ENCODE measurements at places on chromosomes 5 and 9.

- DNase-seq: no peak
These were observed 193.1 kb downstream of the HSD17B3 start for GRCh38 chr9:96108691-96109380.

GRCh38 chr5:112210430-112211005 lies 208.6 kb downstream of the EPB41L4A start:
- DNase-seq: no peak

DNA sequence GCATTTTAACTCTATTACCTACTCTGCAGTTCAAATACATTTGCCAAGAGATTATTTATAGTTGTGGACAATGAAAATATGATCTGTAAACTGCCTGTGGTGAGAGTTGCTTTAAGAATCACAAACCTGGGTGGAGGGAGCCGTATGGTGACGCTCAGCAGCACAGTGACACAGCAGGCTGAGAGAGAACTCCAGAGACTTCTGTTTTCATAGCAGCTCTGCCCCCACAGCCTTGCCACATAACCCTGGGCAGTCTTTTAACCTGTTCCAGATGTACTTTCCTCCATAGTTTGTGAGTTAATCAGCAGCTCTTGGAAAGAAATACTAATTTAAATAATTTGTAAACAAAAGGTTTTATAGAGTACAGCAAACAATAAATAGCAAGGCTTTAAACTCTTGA lies 450.5 kb downstream of the ELAVL2 start:
- no peak for DNase-seq

GRCh38 chr5:154811239-154811638 lies 39.2 kb downstream of the FAXDC2 start:
- no peak for DNase-seq

DNA sequence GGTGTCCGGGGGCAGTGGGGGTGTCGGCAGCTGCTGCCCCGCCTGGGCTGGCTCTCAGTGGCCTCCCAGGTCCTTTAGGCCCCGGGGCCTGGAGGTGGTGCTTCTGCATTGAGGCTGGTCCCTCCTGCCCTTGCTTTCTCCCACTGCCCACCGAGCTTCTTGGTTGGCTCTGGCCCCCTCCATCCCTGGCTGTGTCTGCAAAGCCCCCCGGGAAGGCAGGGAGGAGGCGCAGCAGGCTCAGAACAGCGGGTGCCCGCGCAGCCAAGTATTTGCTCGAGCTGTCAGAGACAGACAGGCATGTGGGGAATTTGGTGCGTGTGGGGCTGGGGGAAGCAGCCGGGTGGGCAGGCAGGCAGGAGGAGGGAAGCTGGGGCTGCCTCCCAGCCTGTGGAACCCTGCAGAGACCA lies 11.5 kb downstream of the CXXC5 start:
- no peak for DNase-seq

GRCh38 chr5:131996210-131997025 lies 15.0 kb downstream of the ACSL6 start:
- DNase-seq: no peak

GRCh38 chr5:74767579-74767913 lies 497 bp downstream of the NSA2 start:
- no peak for DNase-seq

DNA sequence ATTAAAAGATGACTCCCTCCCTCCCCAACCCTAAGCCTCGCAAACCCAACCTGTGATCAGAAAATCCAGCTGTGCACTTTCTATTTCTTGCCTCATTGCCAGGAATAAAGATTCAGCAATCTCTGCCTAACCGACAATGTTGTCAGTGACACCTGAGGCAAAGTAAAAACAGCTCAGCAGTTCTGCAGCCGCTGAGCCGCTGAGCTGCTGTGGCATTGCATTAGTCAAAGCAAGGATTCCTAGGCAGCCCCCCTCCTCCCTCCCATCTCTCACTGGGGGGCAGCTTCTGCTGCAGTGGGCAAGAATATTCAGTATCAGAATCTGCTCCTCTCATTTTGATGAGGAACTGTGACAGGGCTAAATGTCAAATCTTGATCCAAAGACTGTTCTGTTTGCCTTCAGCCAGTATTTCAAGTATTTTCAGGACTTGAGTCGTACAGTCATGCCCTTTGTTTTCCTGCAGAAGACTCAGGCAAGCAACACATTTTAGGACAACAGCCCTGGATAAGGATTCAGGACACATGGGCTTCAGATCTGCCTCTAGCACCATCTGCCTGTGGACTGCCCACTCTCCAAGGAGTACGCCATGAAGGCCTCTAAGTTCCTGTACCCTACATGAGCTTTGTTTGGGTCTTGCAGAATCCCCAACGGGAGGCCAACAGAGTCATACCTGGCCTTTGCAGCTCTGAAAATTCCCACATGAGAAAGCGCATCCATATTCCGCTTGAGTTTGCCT lies 41.1 kb upstream of the DAP start:
- DNase-seq: no peak

- no peak for DNase-seq
These were observed 33.7 kb downstream of the DDX46 start for GRCh38 chr5:134792286-134792685.

- DNase-seq: no peak
These were observed 118.0 kb upstream of the OR13F1 start for GRCh38 chr9:104386013-104386412.

DNA sequence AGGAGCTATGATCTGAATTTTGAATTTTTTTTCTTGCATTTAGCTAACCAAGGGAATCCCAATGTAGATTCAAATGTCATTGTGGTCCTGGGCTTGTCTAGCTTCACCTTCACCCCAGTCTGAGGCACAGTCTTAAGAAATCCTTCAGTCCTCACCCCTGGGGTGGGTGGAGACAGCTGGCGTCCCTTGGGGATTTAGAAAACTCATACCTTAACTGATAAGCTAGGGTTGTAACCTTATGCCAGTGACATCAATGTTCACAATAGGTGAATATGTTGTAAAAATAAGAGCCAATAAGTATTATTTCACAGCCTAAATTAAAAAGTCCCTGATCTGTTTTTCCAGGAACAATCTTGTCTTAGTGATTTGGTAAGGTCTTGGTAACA lies 4.6 kb downstream of the ISOC1 start:
- DNase-seq: no peak

- DNase-seq: no peak
These were observed 24.1 kb downstream of the WWC1 start for GRCh38 chr5:168315416-168316138.

GRCh38 chr5:122054266-122054665 lies 23.8 kb downstream of the LOX start:
- DNase-seq: no peak

DNA sequence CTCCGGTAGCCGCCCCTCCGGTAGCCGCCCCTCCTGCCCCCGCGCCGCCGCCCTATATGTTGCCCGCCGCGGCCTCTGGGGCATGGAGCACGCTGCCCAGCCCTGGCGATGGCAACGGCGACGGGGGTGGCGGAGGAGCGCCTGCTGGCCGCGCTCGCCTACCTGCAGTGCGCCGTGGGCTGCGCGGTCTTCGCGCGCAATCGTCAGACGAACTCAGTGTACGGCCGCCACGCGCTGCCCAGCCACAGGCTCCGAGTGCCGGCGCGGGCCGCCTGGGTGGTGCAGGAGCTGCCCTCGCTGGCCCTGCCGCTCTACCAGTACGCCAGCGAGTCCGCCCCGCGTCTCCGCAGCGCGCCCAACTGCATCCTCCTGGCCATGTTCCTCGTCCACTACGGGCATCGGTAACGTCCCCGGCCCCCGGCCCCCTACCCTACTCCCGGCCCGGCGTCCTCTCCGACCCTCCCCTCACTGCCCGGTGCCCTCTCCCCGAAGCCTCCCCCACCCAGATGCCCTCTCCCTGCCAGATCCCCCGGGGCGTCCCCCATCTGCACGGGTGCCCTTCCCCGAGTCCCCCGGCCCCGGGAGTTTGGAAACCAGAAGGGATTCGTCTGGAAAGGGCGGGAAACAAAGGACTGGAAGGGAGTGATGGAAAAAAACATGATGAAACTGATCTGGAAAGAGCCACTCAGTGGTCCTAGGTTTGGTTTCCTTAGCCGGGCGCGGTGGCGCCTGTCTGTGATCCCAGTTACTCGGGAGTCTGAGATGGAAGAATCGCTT lies 417 bp downstream of the SRD5A1 start:
- peak; percentile 5 for DNase-seq

DNA sequence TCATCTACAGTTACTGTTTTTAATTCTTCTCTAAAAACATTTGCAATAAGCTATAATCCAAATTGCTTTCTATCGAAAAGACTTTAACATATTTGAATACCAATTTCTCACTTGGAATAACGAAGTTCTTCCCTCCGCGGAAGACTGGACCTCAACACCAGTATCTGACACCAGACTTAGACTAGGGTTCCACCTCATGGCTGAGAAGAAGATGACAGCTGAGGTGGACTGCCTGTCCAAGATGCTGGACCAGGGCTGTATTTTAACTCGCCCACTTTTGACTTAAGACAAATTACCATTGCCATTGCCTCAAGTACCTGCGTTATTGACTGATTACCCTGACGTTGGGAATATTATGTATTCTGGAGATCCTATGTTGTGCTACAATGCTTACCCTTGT lies 34.1 kb downstream of the ZMAT2 start:
- no peak for DNase-seq

DNA sequence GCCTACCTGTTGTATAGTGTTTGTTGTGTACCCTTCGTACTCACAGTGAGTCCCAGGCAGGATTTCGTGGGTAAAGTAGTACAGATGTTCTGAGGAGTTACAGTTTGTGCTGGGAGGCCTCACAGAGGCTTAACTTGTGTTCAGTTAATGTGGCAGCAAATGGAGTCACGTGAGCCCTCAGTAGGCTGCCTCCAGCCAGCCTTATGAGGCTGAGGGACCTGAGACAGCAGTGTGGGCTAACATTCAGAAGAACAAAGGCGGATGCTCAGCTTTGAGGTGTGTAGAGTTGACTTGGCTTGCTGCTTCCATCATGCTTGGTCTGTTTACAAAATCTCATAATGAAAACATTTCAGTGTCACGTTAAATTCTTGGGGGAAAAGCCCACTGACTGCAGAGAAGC lies 118.1 kb downstream of the TRIO start:
- DNase-seq: no peak

GRCh38 chr5:82147860-82148573 lies 130.1 kb downstream of the RPS23 start:
- DNase-seq: no peak

- DNase-seq: no peak
These were observed 181.7 kb downstream of the MTRR start for GRCh38 chr5:8050616-8051175.

DNA sequence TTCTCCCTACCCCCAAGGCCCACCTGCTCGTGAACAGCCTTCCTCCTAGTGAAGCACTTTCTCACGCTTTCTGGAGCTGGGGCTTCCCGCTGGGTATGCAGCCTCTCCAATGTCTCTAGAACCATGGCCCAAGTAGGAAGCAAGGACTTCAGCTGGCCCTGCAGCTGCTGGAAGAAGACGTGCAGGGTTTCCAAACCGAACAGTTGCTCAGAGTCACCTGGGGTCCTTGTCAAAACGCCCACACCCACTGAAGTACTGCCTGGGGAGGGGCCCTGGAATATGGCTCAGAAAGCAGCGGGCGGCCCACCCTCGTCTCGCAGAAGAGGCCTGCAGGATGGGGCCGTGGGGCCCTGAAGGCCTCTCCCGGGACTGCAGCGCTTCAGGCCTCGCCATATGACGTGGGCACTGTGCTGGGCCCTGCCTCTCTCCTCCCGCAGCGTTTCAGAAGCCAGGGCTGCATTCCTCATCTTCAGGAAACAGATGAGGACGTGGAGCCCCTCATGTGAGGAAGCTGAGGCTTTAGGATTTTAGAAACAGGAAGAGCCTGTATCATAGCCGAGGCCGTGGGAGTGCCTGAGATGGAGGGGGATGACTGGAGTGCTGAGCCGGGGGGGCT lies 116.0 kb upstream of the LMX1B start:
- DNase-seq: no peak

DNA sequence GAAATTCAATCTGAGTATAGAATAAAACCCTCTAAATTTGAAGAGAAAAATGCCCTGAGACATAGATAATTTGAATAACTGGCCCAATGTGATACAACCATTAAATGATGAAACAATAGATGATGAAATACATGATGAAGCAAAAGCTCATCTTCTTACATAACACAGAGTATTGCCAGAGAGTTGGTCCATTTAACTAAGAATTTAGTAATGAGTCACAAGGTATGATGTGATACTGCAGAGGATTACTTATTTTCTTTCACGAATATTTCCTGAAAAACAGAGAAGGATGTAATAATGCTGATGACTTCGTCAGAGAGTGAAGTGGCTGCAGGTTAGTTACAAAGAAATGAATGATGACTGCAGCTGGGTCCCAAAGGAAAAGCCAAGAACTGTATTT lies 379.3 kb downstream of the CDH12 start:
- DNase-seq: no peak

DNA sequence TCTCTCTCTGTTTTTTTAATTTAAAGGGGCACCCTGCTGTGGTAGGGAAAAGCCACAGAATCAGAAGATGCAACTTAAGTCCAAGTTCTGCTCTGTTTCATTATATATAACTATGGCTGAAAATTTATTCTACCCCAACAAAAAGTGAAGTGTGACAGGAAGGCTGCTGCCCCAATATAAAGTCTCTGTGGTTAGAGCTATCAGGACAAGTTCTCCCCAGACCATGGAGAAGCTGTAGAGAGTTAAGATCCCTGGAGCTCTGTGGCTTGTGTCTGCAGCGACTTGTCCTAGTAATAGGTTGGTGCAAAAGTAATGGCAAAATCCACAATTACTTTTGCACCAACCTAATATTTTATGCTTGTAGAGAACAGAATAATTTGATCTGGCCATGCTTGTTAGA lies 250.9 kb downstream of the PSAT1 start:
- DNase-seq: no peak

- DNase-seq: no peak
These were observed 252.0 kb upstream of the GAS1 start for GRCh38 chr9:87199278-87199677.

DNA sequence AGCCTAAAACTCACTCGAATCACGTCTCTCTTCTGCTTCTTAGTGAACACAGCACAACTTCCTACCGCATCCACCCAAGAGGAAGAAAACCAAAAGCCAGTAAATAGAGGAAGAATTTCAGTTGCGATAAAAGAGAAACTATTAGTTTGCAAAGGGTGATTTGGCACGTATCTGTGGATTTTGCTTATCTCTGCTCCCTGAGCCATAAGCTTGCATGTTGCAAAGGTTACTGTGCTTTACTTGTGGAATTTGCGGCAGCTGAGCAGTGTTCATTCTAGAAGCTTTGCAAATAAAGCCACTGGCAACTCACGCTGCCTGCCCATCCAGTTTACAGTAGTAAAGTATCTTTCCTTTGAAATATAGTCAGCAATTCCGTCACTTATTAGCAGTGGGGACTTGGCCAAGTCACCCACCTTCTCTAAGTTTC lies 149.0 kb upstream of the PCA3 start:
- DNase-seq: no peak

DNA sequence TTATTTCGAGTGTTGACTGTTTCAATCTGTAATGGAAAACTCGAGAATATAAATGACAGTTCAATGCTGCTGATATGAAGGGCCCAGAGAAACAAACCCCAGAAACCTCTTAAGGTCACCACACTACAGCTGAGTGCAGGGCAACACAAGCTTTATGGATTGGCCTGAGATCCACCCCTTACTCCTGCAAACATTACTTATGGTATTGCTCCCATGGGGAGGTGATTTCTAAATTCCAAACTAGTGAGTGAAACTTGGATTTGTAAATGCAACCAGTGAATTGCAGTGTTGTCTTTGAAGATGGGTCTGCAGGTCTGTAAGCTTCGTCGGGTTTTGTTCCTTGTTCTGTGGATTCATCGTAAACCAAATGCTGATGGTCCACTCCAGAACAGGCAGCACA lies 85.4 kb downstream of the NTRK2 start:
- DNase-seq: no peak
